NB4 (cell line): ENCODE measurements at places on chromosomes 1 and 21.

DNA sequence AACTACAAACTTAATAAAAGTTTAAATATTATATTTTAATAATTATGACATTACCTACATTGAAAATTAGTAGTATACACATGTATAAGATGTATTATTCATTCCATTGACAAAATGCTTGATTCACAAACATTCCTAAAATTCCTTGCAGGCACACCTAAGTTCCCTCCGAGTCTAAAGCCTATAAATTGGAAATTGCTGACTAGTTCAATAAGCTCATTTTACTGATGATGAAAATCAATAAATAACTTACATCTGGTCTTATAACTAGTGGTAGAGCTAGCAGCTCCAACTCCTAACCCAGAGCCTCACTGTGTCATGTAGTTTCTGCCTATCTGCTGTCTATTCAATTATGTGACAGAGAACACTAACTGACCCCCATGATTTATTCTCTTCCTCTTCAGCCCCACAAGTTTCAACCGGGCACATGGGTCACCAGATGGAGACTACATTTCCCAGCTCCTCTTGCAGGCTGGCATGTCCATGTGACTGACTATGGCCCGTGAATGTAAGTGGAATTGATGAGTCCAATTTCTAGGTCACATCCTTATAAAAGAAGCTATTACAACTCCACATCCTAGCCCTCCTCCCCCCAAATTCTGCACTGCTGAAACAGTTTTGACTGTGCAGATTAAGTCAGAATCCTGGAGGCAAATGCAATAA lies 29.6 kb upstream of the LRRC8D start:
- DNase-seq: no peak

DNA sequence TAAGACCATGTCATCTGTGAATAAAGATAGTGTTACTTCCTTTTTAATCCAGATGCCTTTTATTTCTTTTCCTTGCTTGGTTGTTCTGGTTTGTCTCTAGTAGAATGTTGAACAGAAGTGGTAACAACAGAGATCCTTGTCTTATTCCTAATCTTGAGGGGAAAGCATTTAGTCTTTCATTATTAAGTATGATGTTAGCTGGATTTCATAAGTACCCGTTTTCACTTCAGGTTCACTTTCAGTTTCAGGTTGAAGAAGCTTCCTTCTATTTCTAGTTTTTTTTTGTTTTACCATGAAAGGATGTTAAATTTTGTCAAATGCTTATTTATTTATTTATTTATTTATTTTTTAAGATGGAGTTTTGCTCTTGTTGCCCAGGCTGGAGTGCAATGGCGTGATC lies 22.3 kb upstream of the AGPAT3 start:
- peak; percentile 39 for DNase-seq

- DNase-seq: no peak
These were observed 75.2 kb downstream of the PAX7 start for GRCh38 chr1:18705811-18706210.

DNA sequence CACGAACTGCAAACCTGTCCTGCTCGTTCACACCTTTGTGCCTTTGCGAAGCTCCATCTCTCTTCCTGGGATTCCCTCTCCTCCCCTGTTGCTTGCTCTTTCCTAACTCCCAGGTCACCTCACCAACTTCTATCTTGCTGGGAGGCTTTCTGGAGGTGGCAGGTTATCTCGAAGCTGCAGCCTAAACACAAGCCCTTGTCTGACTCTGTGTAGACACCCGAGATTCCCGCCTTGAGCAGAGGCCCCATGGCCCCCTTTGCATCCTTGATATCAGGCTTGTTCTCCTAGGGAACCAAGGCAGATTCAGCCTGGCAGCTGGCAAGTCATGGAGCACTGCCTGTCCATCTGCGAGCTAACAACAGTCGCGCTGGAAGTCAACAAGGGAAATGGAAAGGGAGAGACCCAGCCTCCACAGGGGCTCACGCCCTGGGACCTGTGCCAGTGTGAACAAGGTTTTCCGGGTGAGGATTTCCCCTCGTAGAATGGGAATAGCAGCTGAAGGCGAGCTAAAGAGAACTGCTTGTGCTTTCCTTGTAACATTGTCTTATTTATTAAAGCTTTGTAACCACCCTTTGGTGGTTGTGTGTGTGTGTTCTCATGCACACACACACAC lies 109.5 kb upstream of the JUN start:
- DNase-seq: no peak

DNA sequence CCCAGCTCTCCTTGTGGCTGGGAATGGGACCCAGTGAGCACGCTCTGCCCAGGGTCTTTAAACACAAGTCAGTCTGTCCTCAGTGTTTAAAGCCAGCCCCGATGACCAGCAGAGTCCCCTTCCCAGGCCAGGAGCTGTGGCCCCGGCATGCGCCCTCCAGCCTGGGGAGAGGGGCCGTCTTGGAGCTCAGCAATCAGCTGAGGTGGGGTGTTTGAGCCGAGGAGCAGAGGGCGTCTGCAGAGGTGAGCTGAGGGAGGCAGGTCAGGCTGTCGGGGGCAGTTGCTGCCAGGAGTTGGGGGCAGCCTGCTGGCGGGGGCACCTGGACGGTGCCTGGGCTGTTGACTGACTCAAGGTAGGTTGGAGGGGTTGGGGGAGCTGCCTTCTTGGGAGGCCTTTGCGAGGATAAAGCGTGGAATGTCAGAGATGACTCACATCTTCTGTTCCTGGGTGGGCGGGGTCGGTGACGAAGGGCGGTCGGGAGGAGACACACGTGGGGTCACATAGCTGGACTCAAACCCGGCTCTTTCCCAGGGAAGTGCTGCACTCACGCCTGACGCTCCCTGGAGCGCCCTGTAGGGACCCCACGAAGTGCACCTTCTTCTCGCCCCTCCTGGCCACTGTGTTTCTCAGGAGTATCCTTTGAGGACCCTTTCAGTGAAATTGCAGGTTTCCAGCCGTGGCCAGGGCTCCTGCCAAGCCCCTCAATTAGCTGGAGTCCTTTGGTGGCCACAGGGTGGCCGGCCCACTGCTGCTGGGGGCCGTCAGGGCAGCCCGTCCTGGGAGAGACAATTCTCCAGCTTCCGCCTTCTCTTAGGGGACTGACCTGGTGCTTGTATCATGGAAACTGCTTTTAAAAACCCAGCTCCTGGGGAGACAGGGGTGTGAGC lies 86.2 kb downstream of the SIK1 start:
- DNase-seq: no peak

GRCh38 chr1:24966121-24966723 lies 36.1 kb upstream of the RUNX3 start:
- DNase-seq: no peak

DNA sequence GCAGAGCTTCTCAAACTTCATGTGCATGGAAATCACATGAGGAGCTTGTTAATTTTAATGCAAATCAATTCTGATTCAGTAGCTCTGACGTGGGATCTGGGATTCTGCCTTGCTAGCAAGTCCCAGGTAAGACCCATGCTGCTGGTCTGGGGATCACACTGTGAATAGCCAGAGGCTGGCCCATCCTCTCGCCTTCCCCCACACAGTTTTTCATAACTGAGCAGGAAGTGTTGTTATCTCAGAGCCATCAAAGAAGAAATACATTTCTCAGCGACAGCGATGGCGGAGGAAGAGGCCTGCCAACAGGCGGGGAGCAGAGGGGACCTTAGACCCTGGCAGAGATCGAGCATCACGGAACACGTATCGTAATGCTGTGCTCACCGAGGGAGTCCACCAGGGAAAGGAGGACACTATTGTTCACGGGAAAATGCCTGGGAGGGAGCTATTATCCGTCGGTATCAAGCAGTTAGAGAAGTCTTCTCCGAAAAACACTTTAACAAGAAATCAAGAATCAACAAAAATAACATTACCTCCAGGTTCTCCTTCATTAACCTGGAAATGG lies 268.9 kb upstream of the TMEM51 start:
- DNase-seq: no peak

DNA sequence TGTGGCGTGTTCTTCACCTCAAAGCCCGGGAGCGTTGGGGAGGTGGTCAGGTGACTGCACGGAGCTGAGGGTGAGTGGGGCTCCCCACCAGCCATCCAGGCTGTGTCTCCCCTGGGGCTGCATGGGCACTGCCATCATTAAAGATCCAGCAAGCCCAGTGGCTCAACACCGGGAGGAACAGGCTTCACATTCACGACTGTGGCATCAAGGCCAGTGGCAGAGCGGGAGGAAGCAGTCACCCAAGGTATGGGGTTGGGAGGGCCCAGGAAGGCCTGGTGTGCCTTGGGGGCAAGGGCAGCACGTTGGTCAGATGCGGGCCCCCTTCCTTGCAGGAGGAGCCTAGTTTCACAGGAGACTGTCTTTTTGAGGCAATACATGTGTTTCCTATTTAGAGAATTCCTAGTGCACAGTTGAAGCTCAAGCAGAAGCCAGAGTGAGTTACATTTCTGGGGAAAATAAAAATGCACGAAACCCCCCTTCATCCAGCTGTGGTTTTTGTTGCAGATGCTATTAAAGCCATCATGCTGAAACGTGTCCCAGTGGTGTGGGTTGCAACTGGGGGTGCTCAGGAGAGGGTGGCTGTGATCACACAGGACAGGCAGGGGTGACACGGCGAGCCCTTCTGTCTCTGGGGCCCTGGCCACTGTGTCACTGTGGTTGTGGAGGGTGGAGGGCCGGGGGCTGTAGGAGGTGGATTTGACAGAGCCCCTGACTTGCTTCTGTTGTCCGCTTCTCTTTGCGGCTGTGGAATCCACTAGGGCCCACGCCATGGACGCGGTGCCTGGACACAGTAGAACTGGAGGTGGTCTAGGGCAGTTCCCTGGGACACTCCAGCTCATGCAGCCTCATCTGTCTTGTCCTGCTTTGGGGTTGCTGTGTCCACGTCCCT lies 34.1 kb downstream of the SNAP47 start:
- no peak for DNase-seq

GRCh38 chr1:87064309-87064708 lies 149.9 kb downstream of the HS2ST1 start:
- DNase-seq: no peak

DNA sequence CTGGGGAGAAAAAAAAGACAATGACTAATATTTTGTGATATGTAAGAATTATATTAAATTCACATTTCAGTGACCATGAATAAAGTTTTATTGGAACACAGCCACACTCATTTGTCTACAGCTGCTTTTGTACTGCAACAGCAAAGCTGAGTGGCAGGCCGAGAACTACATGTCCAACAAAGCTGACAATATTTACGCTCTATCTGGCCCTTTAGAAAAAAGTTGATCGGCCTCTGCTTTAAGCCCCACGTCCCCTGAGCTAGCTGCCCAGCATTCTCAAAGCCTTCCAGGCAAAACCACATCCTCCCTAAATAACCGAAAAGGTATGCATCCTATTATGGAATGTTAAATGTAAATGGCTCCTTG lies 8.6 kb downstream of the SLC2A1 start:
- DNase-seq: no peak

DNA sequence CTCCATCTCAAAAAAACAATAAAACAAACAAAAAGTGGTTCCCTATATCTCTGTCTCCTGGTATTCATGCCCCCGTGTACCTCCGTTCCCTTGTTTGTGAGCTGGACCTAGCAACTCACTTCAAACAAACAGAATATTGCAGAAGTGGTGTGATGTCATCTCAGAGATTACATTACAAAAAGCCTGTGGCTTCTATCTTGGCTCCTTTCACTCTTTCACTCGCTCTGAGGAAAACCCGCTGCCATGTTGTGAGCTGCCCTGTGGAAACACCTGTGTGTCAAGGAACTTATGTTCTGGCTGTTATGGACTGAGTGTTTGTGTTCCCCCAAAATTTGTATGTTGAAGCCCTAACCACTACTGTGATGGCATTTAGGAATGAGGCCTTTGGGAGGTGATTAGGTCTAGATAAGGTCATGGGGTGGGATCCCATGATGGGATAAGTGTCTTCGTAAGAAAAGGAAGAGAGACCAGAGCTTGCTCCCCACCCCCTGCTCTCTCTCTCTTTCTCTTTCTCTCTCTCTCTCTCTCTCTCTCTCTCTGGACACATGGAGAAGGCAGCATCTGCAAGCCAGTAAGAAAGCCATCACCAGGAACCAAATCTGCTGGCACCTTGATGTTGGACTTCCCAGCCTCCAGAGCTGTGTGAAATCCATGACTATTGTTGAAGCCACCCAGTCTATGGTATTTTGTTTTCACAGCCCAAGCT lies 7.4 kb upstream of the HYI start:
- no peak for DNase-seq

DNA sequence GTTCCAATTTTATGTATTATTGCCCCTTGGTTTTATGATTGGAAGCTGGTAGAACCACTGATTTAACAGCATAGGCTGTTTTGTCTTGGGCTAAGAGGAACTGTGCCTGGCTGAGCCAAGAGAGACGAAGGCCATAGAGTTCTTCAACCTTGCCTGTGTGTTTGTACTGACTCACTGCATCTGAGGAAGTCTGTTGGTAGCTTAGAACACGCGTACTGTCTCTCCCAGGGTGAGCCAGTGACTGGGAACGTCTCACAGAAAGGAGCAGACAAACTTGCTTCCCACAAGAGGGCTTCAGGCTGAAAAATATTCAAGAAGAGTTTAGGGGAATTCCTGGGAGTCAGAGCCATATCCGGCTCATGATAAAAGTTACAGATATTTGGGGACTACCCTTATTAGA lies 14.9 kb downstream of the TMEM51 start:
- no peak for DNase-seq

DNA sequence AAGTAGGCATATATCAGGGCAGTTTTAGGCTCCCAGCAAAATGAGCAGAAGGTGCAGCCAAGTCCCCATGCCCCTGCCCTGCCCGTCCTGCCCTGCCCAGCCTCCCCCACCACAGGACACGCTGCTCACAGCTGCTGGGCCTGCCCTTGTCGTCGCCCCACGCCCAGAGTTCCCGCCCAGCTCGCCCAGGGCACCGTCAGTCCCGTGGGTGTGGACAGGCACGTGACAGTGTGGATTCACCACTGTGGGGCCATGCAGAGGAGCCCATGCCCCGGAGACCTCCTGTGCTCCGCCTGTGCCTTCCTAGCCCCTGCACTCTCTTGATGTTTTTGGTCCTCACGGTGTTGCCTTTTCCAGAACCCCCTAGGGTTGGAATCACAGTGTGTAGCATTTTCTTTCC lies 7.0 kb downstream of the FAAP20 start:
- no peak for DNase-seq

- DNase-seq: no peak
These were observed 45.3 kb downstream of the EIF2D start for GRCh38 chr1:206566999-206567398.

GRCh38 chr1:175870217-175870616 lies 126.8 kb upstream of the TNR start:
- no peak for DNase-seq

DNA sequence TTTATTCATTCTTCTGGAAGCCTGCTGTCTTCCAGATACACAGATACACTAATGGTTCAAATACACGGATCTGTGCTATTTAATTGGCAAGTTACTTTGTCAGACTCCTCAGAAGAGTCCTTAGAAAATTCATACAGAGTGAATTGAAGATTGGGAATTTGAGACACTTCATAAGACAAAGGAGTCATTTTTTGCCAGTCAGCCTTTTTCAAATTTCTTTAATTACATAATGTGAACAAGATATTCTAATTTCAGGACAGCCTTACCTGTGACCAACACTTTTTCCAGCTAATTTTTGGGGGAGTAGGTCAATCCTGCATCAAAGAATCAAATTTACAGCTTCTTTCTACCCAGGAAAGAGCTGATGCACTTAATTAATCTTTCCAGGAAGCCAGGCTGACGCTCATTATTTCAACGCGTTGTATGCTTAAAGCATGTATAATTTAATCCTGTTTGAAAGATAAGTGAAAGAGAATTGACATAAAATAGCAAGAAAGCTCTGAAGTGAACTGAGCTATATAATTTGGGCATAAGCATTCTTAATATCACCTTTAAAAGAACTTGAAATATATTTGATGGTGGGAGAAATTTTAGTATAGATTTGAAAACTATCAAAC lies 12.8 kb upstream of the NRIP1 start:
- no peak for DNase-seq

GRCh38 chr1:27968692-27969091 lies 8.9 kb downstream of the XKR8 start:
- DNase-seq: no peak

GRCh38 chr1:39789571-39790110 lies 976 bp upstream of the BMP8B start:
- no peak for DNase-seq
